ENCODE measurements at places on chromosomes 16 and 17.

DNA sequence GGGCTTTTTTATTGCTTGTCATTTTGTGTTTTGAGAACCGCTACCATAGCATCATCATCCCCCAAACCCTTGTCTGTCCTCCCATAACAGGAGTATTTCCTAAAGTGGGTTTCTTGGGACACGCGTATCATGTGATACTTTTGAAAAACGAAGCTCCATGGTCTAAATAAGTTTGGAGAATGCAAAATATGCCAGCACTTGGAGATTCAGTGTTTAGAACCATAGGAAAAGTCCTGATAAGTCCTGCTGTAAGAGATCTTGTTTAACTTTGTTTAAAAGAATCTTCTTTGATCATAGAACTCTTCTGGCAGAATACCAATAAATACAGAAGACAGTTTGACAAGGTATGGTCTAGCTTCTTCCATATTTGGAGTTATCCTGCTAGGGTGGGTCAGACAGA lies 59.3 kb downstream of the NKD1 start:
- DNase-seq: no peak

DNA sequence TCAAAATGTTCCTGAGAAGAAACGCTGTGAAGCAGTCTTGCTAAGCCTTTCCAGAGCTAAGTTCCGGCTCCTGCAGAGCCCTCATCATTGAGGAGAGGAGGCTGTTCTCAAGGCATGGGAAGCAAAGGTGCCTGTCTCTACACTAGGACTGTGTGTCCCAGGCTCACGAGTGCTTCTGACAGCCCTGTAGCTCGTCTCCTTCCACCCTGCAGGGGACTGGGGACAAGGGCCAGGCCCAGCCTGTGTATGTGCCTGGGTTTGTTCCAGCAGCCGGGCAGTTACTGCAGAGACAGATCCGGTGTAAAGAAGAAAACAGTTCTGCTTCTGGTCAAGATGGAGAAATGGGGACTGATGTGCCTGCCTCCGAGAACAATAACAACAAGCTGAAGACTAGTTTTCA lies 156.0 kb downstream of the ENGASE start:
- DNase-seq: no peak

DNA sequence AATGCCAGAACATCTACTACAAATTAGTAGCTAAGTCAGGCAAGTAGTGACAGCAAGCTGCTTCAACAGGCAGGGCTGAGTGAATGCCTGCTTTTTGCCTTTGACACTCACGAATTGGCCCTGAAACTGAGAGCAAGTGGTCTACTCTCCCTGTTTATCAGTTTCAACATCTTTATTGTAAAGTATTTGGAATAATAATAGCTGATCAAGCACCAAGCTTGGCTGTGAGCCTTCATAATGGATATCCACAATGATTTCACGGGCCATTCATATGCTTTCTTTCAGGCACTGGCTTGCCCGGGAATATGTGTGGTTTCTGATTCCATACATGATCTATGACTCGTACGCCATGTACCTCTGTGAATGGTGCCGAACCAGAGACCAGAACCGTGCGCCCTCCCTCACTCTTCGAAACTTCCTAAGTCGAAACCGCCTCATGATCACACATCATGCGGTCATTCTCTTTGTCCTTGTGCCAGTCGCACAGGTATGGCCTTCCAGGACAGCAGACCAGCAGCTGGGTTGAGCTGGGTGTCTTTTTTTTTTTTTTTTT lies 5.2 kb downstream of the TLCD3A start:
- no peak for DNase-seq

- DNase-seq: no peak
Measured at GRCh38 chr17:31411707-31412285, 20.3 kb downstream of the RAB11FIP4 start.

All from cardiac fibroblast (primary cell).